ENCODE measurements at places on chromosomes 6 and 20.

DNA sequence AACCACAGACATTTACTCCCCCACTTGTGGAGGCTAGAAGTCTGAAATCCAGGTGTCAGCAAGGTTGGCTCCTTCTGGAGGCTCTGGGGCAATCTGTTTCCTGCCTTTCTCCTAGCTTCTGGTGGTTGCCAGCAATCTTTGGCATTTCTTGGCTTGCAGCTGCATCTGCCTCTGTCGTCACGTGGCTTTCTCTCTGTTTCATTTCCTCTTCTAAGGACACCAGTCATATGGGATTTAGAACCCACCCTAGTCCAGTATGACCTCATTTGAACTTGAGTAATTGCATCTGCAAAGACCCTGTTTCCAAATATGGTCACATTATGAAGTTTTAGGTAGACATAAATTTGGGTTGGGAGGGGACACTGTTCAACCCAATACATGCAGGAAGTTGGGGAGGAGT lies 56.2 kb upstream of the EPB41L1 start:
- peaks cover 4% of the 10 kb centered on the region for H3K27me3 ChIP-seq
- no peak overlapping the region for H3K27ac ChIP-seq
- no peaks in the 10 kb centered on the region for H3K36me3 ChIP-seq
- peaks cover 2% of the 10 kb centered on the region for H3K4me1 ChIP-seq

DNA sequence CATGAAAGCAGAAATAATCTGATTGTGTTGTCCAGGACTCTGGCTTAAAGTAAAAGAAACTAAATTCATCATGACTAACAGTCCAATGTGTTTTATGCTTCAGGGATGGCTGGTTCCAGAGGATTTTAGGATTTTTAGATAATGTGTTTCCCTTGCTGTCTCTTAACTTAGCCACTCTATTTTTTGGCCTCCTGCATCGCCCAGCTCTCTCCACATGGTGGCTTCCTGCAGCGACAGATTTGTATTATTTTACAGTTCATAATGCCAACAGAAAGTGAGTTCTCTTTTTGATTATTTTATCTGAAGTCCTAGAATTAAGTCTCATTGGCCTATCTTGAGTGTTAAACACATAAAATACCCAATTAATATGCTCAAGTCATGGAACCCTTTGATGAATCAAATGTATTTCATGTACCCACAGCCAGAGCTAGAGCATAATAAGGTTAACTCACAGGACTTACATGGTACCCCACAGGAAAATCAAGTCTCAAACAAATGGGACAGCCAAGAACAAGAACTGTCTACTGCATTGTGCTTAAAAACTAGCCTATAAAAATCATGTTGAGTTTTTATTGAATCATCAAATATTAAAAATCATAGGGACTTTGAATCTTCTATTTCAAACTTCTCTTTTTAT lies 582.5 kb downstream of the DOK5 start:
- DNase-seq: no peak
- no peaks in the 10 kb centered on the region for H3K36me3 ChIP-seq
- H3K4me1 ChIP-seq: no peaks in the 10 kb centered on the region
- H3K27me3 ChIP-seq: no peaks in the 10 kb centered on the region
- no peak overlapping the region for H3K27ac ChIP-seq
- H3K4me3 ChIP-seq: no peak overlapping the region

- H3K4me3 ChIP-seq: no peak overlapping the region
- no peak overlapping the region for H3K27ac ChIP-seq
- H3K27me3 ChIP-seq: peaks cover 37% of the 10 kb centered on the region
- DNase-seq: no peak
- no peaks in the 10 kb centered on the region for H3K36me3 ChIP-seq
- no peaks in the 10 kb centered on the region for H3K4me1 ChIP-seq
These were observed 10.3 kb upstream of the PRSS16 start for GRCh38 chr6:27237089-27237803.

DNA sequence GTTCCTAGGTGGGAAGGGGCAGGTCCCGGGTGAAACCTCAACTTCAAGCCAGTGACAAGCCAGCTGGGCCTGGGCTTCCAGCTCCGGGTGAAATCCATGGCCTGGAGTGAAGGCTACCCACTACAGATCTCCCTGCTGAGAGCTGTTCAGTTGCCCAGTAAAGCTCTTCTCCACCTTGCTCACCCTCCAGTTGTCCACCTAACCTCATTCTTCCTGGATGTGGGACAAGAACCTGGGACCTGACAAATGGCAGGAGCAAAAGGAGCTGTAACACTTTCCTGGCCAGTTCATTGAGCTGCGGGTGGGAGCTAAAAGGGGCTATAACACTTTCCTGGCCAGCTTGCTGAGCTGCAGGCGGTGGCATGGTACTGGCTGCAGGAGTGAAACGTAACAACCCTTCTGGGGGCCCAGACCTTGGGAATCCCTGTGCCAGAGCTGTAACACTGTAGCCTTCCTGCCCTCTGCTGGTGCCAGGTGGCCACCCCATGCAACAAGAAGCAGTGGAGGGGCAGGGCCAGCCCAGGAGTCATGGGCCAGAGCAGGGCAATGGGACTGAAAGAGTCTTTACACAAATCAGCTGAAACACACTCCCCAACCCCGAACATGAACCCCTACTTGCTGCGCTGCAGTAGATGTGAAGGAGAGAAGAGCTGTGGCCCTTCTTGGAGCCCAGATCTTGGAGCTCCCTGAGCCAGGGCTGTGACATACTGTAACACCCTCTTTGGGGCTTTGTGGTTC lies 3.6 kb upstream of the HINT3 start:
- H3K36me3 ChIP-seq: no peaks in the 10 kb centered on the region
- no peak for DNase-seq
- H3K27me3 ChIP-seq: no peaks in the 10 kb centered on the region
- no peak overlapping the region for H3K27ac ChIP-seq

GRCh38 chr6:156517088-156517487 lies 260.1 kb upstream of the ARID1B start:
- H3K4me3 ChIP-seq: no peak overlapping the region
- H3K27ac ChIP-seq: no peak overlapping the region
- H3K4me1 ChIP-seq: no peaks in the 10 kb centered on the region
- H3K27me3 ChIP-seq: no peaks in the 10 kb centered on the region

GRCh38 chr20:34956751-34957472 lies 1.2 kb downstream of the MYH7B start:
- H3K36me3 ChIP-seq: no peaks in the 10 kb centered on the region
- no peaks in the 10 kb centered on the region for H3K27me3 ChIP-seq
- no peak overlapping the region for H3K27ac ChIP-seq
- DNase-seq: no peak

GRCh38 chr6:82396964-82397751 lies 33.5 kb downstream of the TPBG start:
- no peak overlapping the region for H3K27ac ChIP-seq
- no peak for DNase-seq
- H3K27me3 ChIP-seq: no peaks in the 10 kb centered on the region
- no peak overlapping the region for H3K4me3 ChIP-seq
- no peaks in the 10 kb centered on the region for H3K36me3 ChIP-seq
- H3K4me1 ChIP-seq: no peaks in the 10 kb centered on the region

- H3K36me3 ChIP-seq: no peaks in the 10 kb centered on the region
- H3K4me3 ChIP-seq: no peak overlapping the region
- DNase-seq: no peak
These were observed 373.8 kb upstream of the MMS22L start for GRCh38 chr6:97656706-97657350.

DNA sequence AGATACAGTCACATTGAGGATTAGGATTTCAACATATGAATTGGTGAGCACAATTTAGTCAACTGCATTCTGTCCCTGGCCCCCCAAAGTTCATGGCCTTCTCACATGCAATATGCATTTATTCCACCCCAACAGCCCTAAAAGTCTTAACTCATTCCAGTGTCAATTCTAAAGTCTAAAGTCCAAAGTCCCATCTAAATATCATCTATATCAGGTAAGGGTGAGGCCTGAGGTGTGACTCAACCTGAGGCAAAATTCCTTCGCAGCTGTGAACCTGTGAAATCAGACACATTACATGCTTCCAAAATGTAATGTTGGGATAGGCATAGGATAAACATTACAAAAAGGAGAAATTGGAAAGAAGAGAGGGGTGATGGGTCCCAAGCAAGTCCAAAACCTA lies 27.8 kb downstream of the CLIC5 start:
- H3K36me3 ChIP-seq: no peaks in the 10 kb centered on the region
- DNase-seq: no peak
- H3K27ac ChIP-seq: no peak overlapping the region
- no peaks in the 10 kb centered on the region for H3K27me3 ChIP-seq

DNA sequence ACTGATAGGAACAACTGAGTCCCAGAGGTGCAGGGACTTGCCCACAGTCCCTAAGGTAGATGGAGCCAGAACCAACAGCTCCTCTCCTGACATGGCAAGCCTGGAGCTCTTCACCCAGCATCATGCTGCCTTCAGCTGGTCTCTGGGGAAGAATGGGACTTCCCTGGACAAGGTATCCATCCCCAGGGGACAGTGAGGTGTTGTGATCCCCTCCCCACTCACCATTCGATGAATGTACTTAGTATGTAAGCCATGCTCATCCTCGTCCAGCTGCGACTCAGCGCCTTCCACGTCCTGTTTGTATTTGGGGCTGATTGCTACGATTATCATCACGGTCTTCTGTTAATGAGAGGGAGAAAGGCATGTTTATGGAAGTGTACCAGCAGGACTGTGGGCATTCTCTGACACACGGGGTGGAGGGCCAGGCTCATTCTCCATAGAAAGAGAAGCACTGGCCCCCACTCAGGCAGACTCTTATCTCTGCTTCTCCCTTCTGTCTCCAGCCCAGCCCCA lies 39.4 kb downstream of the TRAF3IP2 start:
- H3K4me1 ChIP-seq: peaks cover 14% of the 10 kb centered on the region
- no peaks in the 10 kb centered on the region for H3K27me3 ChIP-seq
- H3K36me3 ChIP-seq: peaks cover 12% of the 10 kb centered on the region
- DNase-seq: no peak
- H3K27ac ChIP-seq: no peak overlapping the region
- no peak overlapping the region for H3K4me3 ChIP-seq

- DNase-seq: no peak
- no peaks in the 10 kb centered on the region for H3K36me3 ChIP-seq
- H3K27me3 ChIP-seq: no peaks in the 10 kb centered on the region
- H3K4me3 ChIP-seq: no peak overlapping the region
These were observed 45.1 kb downstream of the TRERF1 start for GRCh38 chr6:42406306-42407280.

DNA sequence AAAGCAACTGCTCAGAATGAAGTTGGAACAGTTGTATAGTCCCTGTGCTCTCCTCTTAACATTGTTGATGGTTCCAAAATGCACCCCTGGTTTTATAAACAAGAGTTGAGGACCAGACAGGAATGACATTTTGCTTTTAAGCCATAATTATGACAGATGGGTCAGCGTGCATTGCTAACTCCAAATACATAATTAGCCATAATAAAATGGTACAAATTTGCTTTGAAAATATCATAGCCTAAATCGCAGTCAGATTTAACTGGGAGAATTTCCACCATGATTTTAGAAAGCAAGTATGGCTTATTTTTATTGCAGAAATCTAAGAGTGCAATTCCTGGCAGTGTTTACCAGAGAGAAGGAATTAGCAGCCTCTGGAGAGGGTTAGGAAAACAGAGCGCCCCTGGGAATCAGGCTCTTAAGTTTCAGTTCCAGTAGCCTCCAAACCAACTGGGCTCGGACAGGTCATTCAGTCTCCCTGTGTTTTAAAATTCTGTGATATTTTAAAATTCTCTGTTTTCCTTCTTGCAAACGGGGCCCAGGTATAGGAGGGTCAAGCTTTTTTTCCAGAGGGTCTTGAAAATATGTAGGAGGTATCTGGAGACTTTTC lies 302.3 kb downstream of the TBC1D7 start:
- H3K36me3 ChIP-seq: no peaks in the 10 kb centered on the region
- no peak for DNase-seq
- no peak overlapping the region for H3K4me3 ChIP-seq
- H3K27me3 ChIP-seq: no peaks in the 10 kb centered on the region

GRCh38 chr20:12179692-12180091 lies 262.0 kb downstream of the BTBD3 start:
- no peak for DNase-seq
- H3K36me3 ChIP-seq: no peaks in the 10 kb centered on the region
- H3K4me3 ChIP-seq: no peak overlapping the region
- H3K27ac ChIP-seq: no peak overlapping the region
- no peaks in the 10 kb centered on the region for H3K4me1 ChIP-seq
- no peaks in the 10 kb centered on the region for H3K27me3 ChIP-seq

GRCh38 chr6:39929039-39929732 lies 5.1 kb downstream of the MOCS1 start:
- DNase-seq: no peak
- no peaks in the 10 kb centered on the region for H3K4me1 ChIP-seq
- no peak overlapping the region for H3K4me3 ChIP-seq
- no peaks in the 10 kb centered on the region for H3K36me3 ChIP-seq

- DNase-seq: no peak
- H3K4me3 ChIP-seq: no peak overlapping the region
- no peaks in the 10 kb centered on the region for H3K4me1 ChIP-seq
- H3K27me3 ChIP-seq: no peaks in the 10 kb centered on the region
- H3K27ac ChIP-seq: no peak overlapping the region
These were observed 115.1 kb upstream of the JAG1 start for GRCh38 chr20:10788877-10789276.

DNA sequence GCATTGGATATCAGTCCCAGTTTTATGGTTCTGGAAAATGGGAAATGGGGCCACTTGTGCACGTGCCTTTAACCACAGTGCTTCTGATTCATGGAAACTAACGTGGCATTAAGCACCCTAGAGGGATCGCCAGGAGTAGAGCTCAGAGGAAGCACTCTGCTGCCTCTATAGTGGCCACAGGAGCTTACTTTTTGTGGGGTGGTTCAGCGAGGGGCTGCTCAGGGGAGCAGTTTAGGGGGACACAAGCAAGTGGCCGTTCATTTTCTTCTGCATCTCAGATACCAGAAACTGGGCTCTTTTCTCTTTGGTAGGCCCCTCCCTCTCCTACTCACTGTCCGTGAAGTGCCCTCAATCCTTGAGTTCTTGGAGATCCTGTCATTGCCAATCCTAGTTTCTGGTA lies 28.5 kb downstream of the AGPAT4 start:
- no peak overlapping the region for H3K27ac ChIP-seq
- H3K36me3 ChIP-seq: no peaks in the 10 kb centered on the region
- no peaks in the 10 kb centered on the region for H3K4me1 ChIP-seq

- H3K4me3 ChIP-seq: no peak overlapping the region
- no peaks in the 10 kb centered on the region for H3K27me3 ChIP-seq
- DNase-seq: no peak
- no peaks in the 10 kb centered on the region for H3K36me3 ChIP-seq
These were observed 50.9 kb upstream of the DUSP22 start for GRCh38 chr6:241336-241865.

DNA sequence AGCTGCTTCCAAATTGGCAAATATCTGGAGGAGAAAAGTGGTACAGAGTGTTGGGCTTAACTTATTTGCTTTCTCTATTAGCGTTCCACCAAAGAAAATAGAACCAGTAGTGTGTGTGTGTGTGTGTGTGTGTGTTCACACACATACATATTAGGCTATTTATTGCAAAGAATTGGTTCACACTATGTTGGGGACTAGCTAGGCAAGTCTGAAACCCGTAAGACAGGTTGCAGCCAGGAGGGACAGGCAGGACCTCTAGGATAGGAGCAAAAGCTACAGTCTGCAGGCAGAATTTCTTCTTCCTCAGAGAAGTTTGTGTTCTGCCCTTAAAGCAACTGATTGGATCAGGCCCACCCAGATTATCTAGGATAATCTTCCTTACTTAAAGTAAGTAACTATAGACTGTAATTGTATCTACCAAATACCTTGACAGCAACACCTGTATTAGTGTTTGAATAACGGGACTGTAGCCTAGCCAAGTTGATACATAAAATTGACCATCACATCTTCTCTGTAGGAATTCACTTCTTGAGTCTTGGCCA lies 12.8 kb downstream of the KCTD20 start:
- no peaks in the 10 kb centered on the region for H3K27me3 ChIP-seq
- H3K27ac ChIP-seq: no peak overlapping the region
- H3K4me3 ChIP-seq: no peak overlapping the region
- peaks cover 7% of the 10 kb centered on the region for H3K36me3 ChIP-seq

Data from effector memory CD4-positive, alpha-beta T cell (primary cell).